ENCODE measurements at places on chromosomes 4 and X.
A peak's percentile ranks its signal among the peaks of the same experiment; 100 is the strongest.

GRCh38 chrX:24498181-24498580 is 33.1 kb downstream of the PDK3 start:
- H3K27me3 ChIP-seq, result no peaks in the 10 kb centered on the region
- DNase-seq, result peak; percentile 1
- no peaks in the 10 kb centered on the region for H3K4me1 ChIP-seq
- no peak overlapping the region for H3K4me3 ChIP-seq

DNA sequence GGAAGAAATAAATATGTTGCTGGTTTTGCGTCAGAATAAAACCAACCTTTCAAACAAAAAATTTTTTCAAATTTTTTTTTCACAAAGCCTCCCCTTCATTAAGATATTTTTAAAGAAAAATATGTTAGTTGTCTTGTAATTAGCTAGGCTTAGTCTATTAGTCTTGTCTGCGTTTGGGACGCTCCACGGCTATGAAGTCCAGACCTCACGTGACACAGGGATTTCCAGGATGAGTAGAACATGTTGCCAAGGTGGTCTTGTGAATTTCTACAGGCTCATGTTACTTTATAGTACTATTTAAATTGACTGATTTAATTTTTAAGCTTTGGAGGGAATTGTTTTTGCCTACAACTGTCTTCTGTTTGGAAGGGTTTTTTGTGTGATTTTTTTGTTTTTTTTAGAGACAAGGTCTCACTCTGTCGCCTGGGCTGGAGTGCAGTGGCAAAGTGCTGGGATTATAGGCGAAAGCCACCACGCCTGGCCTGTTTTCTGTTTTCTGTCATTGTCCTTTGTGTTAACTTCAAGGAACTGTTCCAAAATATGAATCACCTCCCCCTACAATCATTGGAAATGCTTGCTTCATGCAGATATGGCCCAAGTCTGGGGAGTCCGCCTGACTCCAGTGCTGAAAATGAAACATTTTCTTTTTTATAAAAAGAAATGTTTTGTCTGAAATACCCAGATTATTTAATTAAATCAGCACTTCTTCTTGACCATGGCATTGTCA is 26.2 kb downstream of the TMEM144 start:
- DNase-seq, result no peak
- no peaks in the 10 kb centered on the region for H3K36me3 ChIP-seq
- H3K4me1 ChIP-seq, result no peaks in the 10 kb centered on the region
- H3K4me3 ChIP-seq, result no peak overlapping the region
- no peak overlapping the region for H3K27ac ChIP-seq

DNA sequence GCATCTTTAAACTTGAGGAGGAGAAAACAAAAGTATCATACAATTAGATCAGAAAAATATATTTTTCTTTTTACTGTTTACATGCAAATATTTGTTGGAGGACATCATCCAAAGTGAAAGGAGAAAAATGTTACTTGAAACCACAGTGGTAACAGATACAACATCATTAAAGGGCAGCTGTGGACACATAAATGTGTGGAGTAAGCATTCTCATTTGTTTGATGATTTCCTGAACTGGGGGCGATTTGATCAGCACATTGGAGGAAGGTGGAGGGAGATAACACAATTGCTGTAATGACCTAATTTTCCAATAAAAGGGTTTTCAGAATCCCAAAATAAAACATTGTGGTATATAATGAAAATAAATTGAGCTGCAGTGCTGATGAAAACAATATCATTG is 314.5 kb upstream of the HS3ST1 start:
- DNase-seq, result no peak
- H3K27ac ChIP-seq, result no peak overlapping the region
- H3K27me3 ChIP-seq, result no peaks in the 10 kb centered on the region
- no peak overlapping the region for H3K4me3 ChIP-seq
- H3K36me3 ChIP-seq, result no peaks in the 10 kb centered on the region

DNA sequence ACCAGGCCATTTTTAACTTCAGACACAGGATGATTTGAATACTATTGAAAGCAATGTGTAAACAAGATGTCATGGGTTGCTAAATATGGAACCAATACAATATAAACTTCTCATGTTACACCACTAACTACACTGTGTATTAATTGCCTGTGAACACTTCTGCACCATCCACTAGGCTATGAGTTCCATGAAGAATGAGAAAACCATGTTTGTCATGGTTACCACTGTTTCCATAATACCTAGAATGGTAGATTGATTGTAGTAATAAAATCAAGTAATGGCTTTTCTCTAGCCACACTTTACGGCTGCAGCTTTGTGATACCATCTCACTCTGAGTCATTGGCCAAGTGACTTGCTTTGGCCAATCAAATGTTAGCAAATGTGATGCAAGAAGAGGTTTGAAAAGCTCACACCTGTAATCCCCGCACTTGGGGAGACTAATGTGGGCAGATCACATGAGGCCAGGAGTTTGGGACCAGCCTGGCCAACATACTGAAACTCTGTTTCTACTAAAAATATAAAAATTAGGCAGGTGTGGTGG is 19.9 kb upstream of the CYBB start:
- no peaks in the 10 kb centered on the region for H3K36me3 ChIP-seq
- no peak overlapping the region for H3K4me3 ChIP-seq
- H3K27me3 ChIP-seq, result no peaks in the 10 kb centered on the region
- H3K27ac ChIP-seq, result no peak overlapping the region
- H3K4me1 ChIP-seq, result no peaks in the 10 kb centered on the region

- H3K4me1 ChIP-seq, result peaks cover 17% of the 10 kb centered on the region
- H3K36me3 ChIP-seq, result no peaks in the 10 kb centered on the region
- peaks cover 5% of the 10 kb centered on the region for H3K27me3 ChIP-seq
- H3K27ac ChIP-seq, result no peak within 1 kb of the TSS
Measured at GRCh38 chr4:105551965-105552746, at the start of gene ARHGEF38. Gene ARHGEF38, plus strand, starts transcription at chr4:105552620. Its CDS starts 146 bp downstream, at chr4:105552766.

- peaks cover 3% of the 10 kb centered on the region for H3K27me3 ChIP-seq
- no peak overlapping the region for H3K4me3 ChIP-seq
- H3K4me1 ChIP-seq, result no peaks in the 10 kb centered on the region
- H3K36me3 ChIP-seq, result no peaks in the 10 kb centered on the region
- no peak overlapping the region for H3K27ac ChIP-seq
- no peak for DNase-seq
Measured at GRCh38 chrX:43505769-43506168, 150.3 kb upstream of the MAOA start.

DNA sequence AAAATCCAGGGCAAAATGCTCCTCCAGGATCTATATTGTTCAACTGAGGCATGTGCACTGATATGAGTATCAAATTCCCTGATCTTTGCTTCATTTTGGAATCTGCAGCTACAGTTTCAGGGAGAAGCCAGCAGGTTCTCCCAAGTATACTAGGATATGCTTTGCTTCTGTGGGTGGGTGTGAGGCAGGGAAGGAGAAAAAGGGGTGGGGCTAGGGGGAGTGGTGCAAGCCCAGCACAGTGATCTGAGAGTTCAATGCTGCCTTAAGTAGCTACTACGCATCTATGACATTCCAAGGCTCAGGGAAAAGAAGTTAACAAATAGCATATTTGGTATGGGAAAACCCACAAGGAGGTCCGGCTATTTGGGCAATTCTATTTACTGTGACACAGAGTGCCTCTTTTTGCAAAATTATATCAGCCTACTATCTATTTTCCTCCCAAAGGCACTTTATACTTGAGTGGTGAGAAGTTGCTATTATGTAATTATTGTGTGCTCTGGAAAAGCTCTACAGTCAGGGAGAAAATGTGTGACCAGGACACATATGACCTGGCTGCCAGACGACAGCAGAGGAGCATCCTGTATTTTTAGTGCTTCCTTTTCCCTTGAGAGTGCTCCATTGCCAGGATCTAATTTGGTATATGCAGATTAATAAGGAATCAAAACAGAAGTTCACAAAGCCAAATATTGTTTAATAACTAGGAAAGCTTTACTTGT is 162.0 kb downstream of the RNF150 start:
- no peaks in the 10 kb centered on the region for H3K4me1 ChIP-seq
- H3K27me3 ChIP-seq, result no peaks in the 10 kb centered on the region
- no peaks in the 10 kb centered on the region for H3K36me3 ChIP-seq
- no peak overlapping the region for H3K4me3 ChIP-seq

GRCh38 chr4:102612824-102613366 is 111.7 kb downstream of the NFKB1 start:
- H3K4me1 ChIP-seq, result no peaks in the 10 kb centered on the region
- H3K4me3 ChIP-seq, result no peak overlapping the region

DNA sequence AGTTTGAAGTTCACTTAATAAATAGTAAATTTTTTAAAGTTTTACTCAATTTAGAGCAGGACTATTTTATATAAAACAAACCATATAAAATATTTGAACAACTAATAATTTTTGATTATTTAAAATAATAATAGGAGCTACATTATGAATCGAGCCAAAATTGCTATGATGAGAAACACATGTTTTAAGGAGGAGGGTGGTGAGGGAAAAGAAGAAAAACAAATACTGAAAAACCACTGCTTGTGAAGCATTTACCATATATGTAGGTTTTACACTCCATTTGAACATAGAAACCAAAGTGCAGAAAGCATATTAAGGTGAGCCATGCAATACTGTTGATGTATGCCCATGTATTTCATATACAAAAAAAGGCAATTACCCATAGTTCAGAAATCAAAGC is 448.9 kb downstream of the FSTL5 start:
- H3K27me3 ChIP-seq, result no peaks in the 10 kb centered on the region
- H3K4me1 ChIP-seq, result no peaks in the 10 kb centered on the region
- no peak for DNase-seq
- H3K27ac ChIP-seq, result no peak overlapping the region
- no peak overlapping the region for H3K4me3 ChIP-seq

DNA sequence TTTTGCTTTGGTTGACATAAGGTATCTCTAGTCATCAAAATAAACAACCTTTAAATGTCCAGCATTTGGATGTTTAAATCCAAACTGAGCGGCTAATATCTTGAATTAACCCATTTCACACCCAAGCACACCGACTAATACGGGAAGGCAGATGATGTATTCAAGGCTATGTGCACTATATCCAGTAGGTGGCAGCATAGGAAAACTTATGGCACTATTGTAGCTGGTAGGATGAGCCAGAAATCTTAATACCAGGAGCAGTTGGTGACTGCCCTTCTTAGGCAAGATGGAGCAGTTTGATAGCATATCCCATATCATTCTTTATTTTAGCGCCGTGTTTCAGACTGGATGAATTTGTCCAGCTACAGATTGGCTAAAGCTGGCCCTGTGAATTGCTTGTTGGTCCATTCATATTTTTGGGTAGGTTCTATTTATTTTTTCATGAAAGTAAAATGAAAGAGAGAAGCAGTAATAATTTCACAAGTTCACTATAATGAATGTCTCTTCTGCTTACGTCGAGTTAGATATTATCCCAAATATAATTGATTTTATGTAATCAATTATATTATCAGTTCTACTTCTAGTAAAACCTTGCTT is 24.4 kb downstream of the UCHL1 start:
- no peaks in the 10 kb centered on the region for H3K36me3 ChIP-seq
- H3K4me3 ChIP-seq, result no peak overlapping the region
- DNase-seq, result peak; percentile 84
- no peaks in the 10 kb centered on the region for H3K27me3 ChIP-seq

DNA sequence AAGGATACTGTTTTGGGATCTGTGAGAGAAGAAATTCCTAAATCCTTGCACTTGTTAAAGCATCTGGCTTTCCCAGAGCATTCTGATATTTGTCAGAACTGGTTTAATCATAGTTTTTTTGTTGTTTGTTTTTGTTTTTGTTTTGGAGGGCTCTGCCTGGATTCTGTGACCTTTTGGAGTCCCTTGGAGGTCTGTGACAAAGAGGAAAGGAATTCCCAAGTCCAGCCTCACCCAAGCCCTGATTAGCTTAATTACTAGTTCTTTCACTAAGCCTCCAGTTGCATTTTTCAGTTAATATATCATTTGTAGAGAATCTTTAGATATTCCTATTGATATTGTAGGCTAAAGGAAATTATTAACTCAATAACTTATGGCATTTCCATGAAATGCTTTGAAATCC is 711 bp downstream of the ACE2 start:
- H3K27me3 ChIP-seq, result no peaks in the 10 kb centered on the region
- DNase-seq, result no peak
- no peaks in the 10 kb centered on the region for H3K4me1 ChIP-seq

GRCh38 chr4:172660251-172660650 is 508.4 kb upstream of the GALNT7 start:
- no peaks in the 10 kb centered on the region for H3K36me3 ChIP-seq
- DNase-seq, result no peak
- no peak overlapping the region for H3K4me3 ChIP-seq
- H3K4me1 ChIP-seq, result no peaks in the 10 kb centered on the region
- H3K27me3 ChIP-seq, result no peaks in the 10 kb centered on the region

DNA sequence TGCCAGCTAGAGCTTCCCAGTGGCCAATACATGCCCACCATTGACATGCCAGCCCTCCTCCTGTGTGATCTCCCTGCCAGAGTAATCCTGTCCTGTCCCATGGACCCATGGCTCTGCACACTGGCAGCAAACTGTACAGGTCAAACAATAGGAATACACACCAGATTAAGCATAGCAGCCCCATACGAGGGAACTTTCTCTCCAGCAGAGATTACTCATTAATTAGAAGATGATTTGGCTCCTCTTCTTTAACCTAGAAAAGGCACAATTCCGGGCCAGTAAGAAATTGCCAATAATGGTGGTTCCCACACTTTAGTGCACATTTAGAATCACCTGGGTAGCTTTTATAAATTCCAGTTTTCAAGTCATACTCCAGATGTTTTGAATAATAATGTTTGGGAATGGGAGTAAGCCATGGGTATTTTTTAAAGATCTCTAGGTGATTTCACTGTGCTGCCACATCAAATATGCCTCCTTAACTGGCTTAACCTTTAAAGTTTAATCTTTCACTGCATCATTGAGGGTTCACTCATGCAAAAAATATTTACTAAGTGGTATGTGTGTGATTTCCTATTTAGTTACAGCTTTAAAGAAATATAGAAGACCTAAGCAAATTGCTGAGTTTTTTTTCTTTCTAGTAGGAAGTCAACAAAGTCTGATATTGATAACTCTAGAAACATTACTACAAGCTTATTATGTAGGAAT is 277.6 kb upstream of the NWD2 start:
- H3K27me3 ChIP-seq, result no peaks in the 10 kb centered on the region
- no peaks in the 10 kb centered on the region for H3K36me3 ChIP-seq
- no peak overlapping the region for H3K27ac ChIP-seq
- no peak for DNase-seq
- H3K4me1 ChIP-seq, result no peaks in the 10 kb centered on the region
- H3K4me3 ChIP-seq, result no peak overlapping the region

DNA sequence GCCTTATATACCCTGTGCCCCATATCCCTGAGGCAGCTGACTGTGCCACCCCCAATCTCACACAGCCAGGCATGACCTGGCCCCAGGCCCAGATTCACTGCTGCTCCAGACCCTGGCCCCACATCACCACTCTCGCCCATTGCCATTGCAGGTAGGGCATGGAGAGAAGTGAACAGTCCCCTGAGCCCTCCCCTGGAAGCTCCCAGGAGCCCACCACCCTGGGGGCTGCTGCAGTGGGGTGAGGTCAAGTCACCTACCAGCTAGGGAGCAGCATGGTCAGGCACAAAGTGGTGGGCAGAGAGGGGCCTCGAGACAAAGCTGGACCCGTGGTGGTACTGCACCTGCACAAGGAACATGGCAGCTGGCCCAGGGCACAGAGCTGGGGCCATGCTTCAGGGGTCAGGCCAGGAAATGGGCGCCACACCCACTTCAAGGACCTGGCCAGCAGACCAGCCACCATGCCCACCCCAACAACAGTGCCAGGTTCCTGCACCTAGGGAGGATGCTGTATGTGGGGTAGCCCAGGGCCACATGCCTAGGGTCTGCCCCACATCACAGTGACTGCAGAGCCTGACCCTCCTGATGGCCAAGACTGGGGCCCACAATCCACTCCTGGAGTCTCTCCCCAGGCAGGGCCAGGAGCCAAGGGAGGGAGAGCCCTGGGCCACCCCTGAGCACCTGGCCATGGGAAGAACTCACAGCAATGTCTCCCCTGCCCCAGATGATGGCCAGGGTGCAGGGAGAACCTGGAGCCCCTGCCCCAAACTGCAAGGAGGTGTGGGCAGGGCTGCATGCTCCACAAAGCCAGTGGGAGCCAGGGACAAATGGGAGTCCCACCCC is 58.5 kb downstream of the COX18 start:
- H3K4me1 ChIP-seq, result peaks cover 4% of the 10 kb centered on the region
- no peaks in the 10 kb centered on the region for H3K27me3 ChIP-seq
- no peak for DNase-seq
- H3K4me3 ChIP-seq, result no peak overlapping the region
